ENCODE measurements at places on chromosomes 1 and 21.

- DNase-seq: peak; percentile 19
Observed at GRCh38 chr1:218171302-218171893, 113.7 kb upstream of the RRP15 start.

- DNase-seq: no peak
Observed at GRCh38 chr1:210447456-210448057, 118.9 kb downstream of the HHAT start.

GRCh38 chr21:45449658-45450422, 44.9 kb downstream of the COL18A1 start:
- peak; percentile 19 for DNase-seq

- DNase-seq: no peak
Observed at GRCh38 chr1:184287001-184287400, 99.8 kb upstream of the C1orf21 start.

GRCh38 chr1:170668209-170669106, 4.5 kb downstream of the PRRX1 start:
- DNase-seq: no peak

- DNase-seq: no peak
Observed at GRCh38 chr1:43982808-43983207, 3.8 kb downstream of the B4GALT2 start.

- peak; percentile 38 for DNase-seq
Observed at GRCh38 chr1:38777464-38777957, 82.1 kb downstream of the RRAGC start.

GRCh38 chr1:208074353-208074752, 163.4 kb upstream of the CD34 start:
- DNase-seq: no peak

DNA sequence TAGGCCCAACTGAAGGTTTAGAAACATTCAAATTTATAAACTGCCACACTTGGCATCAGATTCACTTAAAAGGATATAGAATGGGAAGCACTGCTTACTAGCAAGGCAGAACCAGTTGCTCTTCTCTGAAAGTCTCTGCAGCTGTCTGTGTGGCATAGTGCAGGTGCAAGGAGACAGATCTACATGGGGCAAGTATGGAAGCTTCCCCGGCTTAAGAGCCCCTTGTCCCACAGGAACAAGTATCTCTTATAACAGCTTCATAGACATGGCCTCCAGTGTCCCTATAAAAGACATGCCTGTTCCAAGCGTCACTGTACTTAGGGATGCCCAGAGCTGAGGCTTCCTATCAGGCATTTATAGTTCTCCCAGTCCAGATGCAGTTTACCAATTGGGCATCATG, 26.5 kb downstream of the ZBTB8B start:
- DNase-seq: no peak

DNA sequence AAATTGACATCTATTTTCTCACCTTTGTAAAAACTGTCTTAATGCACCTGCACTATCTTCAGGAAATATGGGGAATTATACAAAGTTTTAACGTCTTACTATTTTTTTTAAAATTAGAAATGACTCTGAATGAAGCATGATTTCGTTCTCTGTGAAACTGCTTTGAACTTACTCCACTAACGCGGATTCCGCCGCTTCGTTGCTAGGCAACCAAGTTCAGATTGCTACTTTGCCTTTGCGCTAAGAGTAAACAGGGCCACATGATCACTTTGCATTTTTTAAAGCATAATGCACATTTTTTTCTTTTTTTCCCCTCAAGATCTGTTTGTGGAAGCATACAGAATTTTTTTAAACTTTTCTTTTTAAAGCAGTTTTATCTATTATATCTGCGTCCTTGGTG, 690.5 kb downstream of the BRINP3 start:
- DNase-seq: no peak

- DNase-seq: peak; percentile 88
Observed at GRCh38 chr1:160951443-160952128, 3.0 kb downstream of the ITLN2 start.

DNA sequence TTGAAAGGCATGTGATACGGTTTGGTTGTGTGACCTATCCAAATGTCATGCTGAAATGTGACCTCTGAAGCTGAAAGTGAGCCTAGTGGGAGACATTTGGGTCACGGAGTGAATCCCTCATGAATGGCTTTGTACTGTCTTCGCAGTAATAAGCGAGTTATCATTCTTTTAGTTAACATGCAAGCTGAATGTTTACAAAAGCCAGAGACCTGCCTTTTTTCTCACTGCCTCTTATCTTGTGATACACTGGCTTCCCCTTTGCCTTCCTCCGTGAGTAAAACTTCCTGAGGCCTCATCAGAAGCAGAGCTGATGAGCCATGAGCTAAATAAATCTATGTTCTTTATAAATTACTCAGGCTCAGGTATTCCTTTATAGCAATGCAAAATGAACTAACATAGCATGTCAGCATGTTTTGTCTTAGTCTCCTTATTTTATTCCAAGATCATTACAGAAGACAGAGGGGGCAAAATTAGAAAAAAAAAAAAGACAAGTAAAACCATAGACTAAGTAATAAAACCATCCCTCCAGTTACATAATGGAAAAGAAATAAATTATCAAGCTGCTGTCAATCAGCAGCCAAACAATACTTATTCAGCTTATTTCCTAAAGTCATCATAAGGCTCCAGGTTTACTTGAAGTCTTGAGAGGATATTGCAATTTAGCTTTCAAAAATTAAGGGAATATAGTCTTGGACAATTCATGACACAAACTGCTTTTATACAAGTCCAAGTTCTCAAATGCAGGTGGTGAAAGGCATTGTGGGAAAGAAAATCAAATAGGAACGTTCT, 12.1 kb downstream of the RGS18 start:
- DNase-seq: peak; percentile 63

- DNase-seq: no peak
Observed at GRCh38 chr1:77594366-77595112, 87.9 kb downstream of the ZZZ3 start.

GRCh38 chr1:180482425-180483275, 19.7 kb downstream of the ACBD6 start:
- DNase-seq: peak; percentile 69

Measured in hematopoietic multipotent progenitor cell treated with erythropoietin and hydrocortisone succinate and interleukin-3 and kit ligand, for 8 days (in vitro differentiated cells).